ENCODE measurements at places on chromosomes 6 and 20.
A peak's percentile ranks its signal among the peaks of the same experiment; 100 is the strongest.

DNA sequence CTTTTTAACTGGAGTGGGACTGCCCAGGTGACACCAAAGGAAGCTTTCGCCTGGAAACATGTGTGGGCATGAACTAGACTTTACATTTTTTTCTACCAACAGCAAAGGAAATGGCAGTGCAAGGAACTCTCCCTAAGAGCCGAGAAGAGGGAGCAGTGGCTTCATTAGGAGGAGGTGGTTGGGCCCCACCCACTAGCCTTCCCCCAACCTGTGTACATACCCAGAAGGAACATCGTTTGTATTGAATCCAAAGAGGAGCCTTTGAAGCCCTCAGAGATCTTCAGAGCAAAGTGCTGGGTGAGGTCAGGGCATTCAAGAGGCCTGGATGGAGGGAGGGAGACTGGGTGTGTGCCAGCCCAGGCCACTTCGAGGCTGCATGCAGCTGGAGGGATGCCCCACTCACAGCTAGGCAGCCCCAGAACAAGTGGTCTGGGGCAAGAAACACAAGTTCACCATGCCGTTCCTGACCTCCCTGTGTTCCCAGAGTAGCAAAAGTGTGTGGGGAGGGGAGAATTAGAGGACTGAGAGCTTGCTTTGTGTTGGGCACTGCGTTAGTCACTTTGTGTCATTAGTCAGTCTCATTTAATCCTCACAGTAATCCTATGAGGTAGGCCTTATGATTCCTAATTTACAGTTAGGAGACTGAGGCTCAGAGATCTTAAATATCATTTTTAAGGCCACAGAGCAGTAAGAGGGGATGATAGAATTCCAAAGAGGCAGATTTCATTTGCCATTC, 191.6 kb upstream of the SUPT3H start:
- DNase-seq: no peak

GRCh38 chr6:74557236-74557635, 648.6 kb downstream of the COL12A1 start:
- DNase-seq: no peak

DNA sequence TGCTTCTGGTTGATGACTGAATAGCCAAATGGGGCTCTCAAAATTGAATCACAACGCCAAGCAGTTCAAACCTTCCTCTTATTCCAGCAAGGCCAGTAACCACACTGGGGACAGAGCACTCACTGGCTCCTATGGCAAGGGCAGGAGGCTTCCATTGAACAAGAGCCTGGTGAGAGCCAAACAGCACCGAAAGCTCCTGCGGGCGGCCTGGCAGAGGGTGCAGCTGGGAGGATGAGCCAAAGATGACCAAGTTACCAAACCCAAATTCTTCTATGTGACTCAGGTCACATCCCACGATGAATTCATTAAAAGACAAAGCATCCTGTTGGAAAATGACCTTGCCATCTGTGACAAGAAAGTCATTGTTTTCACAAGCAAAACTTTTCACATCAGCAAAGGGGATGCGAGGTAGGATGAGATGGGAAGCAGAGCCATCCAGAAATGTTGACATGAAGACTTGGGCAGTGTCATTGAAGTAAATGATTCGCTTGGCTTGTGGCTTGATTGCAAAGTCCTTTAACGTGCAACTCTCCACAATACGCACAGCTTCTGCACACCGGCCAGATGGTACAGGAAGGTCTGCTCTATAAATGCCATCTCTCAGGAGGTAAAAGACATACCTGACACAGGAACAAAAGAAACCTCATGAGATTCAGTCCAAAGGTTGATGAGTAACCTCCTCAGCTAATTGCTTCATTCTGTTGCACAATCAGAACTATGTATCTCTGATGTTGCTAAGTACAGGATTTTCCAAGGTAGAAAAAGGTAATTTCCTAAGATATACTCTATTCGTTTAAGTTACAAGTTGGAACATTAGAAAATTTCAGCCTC, 36.3 kb downstream of the ROS1 start:
- no peak for DNase-seq

- peak; percentile 39 for DNase-seq
Measured at GRCh38 chr6:112163295-112164257, 76.2 kb downstream of the FAM229B start.

GRCh38 chr6:106381223-106381622, 20.7 kb downstream of the CRYBG1 start:
- no peak for DNase-seq
